Tongue (tissue), 3 donors: ENCODE measurements at places on chromosomes 4 and X. TPM values are rescaled to one million over a fixed set of nuclear protein-coding genes. Genes with fewer than 3 reads are reported as not detected.

The CYTL1 gene
- total RNA-seq: 4.6 TPM

- DNase-seq: no peak
These were observed 1027.0 kb upstream of the ADGRL3 start for GRCh38 chr4:60173103-60173502.

The KLHL34 gene
- total RNA-seq: 3.4 TPM

GRCh38 chr4:158885564-158885963 is 116.7 kb downstream of the FNIP2 start:
- no peak for DNase-seq

DNA sequence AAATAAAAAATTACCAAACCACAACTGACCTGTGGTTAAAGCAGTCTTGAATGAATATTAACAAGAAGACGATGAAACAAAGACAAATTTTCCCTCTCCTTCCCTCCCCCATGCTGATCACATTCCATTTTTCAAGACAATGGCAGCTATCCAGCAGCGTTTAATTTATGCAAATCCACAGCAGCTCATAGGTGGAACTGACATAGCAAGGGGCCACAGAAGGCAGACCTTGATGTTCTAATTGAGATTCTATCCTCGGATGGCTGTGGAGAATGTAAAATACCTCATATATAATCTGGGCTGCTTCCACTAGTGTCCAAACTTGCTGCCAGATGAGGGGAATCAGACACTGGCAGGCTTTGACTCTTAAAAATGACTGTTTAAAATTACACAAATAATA is 211.5 kb downstream of the CHRDL1 start:
- DNase-seq: no peak

DNA sequence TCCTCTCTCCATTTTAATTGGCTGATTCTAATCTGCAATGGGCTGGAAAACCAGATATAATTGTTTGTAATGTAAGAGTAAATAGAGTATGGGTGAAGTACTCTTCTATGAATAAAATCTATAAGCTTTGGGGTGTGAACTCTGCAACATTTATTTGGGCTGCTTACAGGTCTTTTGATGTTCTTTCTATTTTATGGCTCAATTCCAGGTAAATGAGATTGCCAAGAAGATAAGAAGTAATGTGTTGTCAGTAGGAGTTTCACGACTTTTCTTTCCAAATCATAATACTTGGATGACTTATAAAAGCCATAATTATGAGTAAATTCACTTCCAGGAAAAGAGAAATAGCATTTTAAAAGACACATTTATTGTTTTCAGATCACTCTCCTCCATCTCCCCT is 103.5 kb downstream of the FMR1NB start:
- no peak for DNase-seq

The HPSE gene
- total RNA-seq: 1.0 TPM

GRCh38 chr4:105622269-105622668 is 69.8 kb downstream of the ARHGEF38 start:
- DNase-seq: peak; percentile 49

DNA sequence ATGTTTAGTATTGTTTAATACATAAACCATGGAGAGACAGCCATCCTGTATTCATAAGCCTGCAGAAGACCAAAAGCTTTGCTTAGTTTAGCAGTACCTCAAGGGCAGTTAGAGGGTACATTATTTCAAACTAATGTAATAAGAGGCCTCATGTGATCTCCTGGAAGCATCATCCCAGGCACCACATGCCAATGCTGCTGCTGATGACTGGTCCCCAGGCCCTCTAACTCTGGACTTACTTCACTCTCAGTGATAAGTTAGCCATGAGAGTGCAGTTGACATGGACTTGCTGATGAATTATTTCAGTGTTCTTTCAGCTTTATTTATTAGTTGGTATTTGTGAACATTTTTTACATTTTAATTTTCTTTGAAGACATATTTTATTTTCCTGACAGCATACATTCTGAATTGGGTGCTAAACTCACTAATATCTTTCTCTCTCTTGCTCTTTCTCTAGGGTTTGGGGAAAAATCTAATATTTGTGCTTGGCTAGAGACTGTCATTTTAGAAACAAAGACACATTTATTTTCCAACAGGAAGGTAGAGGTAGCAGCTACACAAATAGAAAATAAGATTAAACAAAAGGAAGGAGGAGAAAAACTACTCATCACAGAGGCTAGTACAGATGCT is 207.8 kb downstream of the NPFFR2 start:
- no peak for DNase-seq

GRCh38 chr4:182213004-182213403 is 30.2 kb upstream of the TENM3 start:
- DNase-seq: no peak

GRCh38 chr4:79241846-79242245 is 84.0 kb downstream of the NAA11 start:
- DNase-seq: no peak

- no peak for DNase-seq
These were observed 53.6 kb upstream of the TLR3 start for GRCh38 chr4:186015212-186015817.

DNA sequence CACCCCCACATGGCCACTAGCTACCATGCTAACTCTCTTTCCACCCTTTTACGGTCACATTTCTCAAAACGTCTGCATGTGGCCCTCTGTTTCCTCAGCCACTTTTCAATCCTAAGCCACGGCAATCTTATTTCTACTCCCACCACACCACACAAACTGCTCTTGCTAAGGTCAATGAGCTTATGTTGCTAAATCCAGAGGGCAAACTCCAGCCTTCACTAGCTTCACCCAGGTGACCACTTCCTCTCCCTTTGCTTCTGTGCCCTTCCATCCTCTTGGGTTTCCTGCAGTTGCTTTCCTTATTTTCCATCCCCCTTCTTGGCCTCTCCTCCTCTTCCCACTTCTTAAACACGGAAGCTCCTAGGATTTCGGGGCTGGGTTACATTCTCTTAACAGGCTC is 16.5 kb downstream of the CETN2 start:
- no peak for DNase-seq

DNA sequence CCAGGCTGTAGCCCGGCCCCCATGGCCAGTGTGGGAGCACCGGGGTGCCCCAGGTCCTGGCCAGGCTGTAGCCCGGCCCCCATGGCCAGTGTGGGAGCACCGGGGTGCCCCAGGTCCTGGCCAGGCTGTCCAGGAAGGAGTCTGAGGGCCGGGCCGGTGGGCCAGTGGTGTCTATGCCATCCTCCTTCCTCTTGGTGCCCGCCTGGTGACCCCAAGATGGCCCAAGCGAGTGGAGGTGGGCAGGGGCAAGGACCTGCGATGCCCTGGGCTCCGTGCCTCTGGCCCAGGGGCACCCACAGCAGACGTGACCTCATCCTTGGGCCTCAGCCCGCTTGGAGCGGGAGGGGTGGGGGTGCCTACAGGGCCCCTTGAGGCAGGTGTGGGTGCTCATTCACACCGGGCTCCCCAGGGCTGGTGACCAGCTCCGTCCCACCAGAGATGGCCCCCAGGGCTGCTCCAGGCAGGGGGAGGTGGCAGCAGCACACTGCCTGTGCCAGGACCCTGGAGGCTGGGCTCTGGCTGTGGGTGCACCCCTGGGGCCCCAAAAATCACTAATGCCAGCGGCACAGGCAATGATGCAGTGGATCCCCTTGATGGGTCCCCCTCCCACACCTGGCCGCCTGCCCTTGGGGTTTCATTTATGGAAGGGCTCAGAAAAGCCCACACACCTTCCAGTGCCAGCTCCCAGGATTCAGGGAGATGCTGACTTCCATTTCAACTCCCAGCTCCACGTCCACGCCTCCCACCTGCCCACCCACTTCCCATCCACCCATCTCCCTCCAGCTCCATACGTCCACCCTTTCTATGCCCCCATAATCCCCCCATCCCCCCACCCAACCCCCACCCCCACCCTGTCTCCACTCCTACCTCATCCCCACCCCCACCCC is 35.8 kb downstream of the TACC3 start:
- no peak for DNase-seq

DNA sequence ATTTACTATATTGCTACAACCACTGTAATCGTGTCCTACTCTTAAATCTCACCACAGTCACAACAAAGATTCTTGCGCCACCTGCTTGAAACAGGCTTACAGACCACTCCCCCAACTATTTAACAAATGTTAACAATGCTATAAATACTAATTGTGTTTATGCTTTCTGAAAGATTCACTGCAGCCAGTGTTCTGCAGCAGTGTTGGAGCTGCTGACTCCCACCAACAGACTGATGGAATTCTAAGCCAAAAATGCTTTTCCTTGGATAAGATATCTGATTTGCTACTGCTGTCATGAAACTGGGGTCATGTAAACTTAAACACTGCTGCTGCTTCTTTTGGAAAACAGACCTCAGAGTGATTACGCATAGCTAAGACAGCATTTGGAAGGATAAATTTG is 244.2 kb upstream of the MAB21L2 start:
- peak; percentile 66 for DNase-seq

- DNase-seq: no peak
These were observed 16.9 kb upstream of the XPNPEP2 start for GRCh38 chrX:129721870-129722269.

The NDNF gene
- 51.1 TPM for total RNA-seq

DNA sequence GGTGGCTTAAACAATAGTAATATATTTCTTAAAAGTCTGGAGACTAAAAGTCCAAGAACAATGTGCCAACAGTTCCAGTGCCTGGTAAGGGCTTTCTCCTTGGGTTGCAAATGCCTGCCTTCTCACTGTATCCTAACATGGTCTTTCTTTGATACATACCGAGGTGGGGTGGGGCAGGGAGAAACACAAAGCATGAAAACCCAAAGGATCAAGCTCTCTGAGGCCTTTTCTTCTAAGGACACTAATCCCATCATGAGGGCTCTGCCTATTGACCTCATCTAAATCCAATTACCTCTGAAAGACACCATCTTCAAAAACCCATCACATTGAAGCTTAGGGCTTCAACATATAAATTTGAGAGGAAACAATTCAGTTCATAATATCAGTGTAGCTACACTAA is 311.3 kb downstream of the GRID2 start:
- no peak for DNase-seq

DNA sequence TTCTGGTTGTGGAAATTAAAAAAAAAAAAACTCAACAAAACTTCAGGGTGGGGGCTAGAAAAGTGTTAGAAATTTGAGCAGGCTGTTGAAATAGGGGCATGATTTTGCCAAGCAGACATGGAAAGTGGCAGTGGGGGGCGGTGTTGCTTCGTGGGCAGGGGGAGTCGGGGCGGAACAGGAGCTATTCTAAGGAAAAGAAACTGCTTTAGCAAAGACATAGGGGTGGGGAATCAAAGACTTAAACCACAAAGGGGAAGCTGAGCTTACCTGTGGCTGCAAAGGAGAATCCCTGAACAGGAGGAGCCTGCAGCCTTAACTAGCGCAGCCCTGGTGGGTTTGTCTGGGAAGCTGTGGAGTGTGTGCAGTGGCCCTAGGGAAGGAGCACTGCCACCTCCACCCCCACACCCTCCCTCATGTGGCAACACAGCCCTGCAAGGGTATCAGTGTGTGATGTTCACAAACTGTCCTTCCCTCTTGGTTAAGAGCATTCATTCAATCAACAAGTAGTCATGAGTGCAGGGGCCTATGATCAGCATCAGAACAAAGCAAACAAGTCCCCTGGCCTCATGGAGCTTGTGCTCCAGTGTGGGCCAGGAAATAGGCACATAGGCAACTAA is 20.5 kb downstream of the SEL1L3 start:
- DNase-seq: no peak

GRCh38 chrX:102959471-102959870 is 22.4 kb downstream of the RAB40AL start:
- DNase-seq: no peak

The ARHGAP36 gene
- total RNA-seq: 172 TPM
